Cardiac septum (tissue), 1 donor: ENCODE measurements at places on chromosomes 5 and 9.

DNA sequence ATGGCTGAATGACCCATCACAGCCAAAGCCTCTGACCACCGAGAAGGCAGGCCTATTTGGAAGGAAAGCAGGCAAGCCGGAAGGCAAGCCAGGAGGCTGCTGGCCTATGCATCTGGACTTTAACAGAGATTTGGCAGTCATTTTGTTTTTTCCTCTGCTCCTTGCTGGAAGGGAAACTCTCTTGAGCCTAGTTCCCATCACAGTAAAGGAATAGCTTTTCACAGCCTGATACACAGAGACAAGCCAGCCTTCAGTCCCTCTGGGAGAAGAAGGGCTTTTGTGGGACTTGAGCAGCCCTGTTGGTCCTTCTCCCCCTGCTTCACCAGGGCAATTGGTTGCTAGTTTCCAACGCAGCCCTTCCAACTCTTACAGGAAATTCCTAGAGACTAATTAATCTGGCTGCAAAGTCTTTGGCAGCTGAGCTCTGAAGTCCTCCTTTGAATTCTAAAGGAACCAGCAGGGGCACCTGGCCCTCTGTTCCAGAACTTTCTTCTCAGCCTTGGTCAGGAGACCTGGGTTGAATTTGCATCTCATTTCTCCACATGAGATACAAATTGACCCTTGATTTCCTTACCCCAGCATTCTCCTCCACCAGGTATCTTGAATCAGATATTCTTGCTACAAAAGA lies 157.3 kb upstream of the EPB41L4A start:
- DNase-seq = no peak

- DNase-seq = no peak
These were observed 96.4 kb downstream of the ACTL7B start for GRCh38 chr9:108759399-108759798.

DNA sequence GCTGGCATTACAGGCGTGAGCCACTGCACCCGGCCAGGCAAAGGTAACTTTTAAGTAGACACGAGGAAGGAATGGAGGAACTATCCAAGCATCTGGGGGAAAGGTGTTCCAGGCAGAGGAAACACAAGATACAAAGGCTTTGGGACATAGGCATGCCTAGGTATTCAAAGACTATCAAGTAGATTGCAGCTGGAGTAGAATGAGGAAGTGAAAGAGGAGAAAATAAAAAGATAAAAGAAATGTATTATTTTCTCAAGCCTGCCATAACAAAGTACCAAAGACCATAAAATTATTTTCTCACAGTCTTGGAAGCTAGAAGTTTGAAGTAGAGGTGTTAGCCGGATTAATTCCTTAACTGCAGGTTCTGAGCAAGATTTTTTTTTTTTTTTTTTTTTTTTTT lies 39.9 kb upstream of the GRIN3A start:
- DNase-seq = no peak

DNA sequence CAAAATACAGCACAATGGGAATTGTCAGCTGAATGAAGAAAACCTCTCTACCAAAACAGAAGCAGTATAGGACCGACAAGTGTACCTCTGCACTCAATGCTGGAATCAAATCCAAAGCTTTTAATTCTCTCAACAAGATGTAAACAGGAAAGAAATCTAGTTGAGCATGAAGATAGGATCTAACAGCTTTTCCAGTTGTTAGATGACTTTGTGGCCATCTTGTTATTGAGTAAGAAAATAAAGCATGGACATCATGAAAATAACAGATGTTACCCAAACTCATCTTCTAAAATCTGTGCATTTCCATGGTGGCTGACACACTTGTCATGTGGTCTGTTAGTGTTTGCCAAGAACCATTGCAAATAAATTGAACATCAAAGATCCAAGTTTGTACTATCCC lies 34.7 kb downstream of the SREK1 start:
- DNase-seq = no peak

GRCh38 chr5:95471487-95471886 lies 80.3 kb downstream of the FAM81B start:
- DNase-seq = no peak

- no peak for DNase-seq
These were observed 11.4 kb upstream of the CRHBP start for GRCh38 chr5:76941442-76941841.

DNA sequence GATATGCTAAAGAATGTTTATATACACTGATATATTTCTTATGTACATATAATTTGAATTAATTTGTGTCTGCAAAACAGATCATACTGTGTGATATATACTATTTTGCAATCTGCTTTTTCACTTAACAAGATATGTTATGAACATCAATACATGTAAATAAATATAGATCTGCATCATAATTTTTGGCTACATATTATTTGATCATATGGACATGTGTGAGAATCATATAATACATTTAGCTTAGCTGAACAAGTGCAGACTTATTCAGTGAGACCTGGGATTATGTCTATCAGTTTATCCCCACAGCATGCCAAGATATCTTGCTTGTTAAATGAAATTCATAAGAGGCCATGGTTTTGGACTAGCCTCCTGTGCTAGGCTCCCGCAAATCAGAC lies 474.3 kb downstream of the ARHGEF28 start:
- no peak for DNase-seq

GRCh38 chr5:149895416-149896345 lies 48.9 kb downstream of the PDE6A start:
- DNase-seq = no peak

DNA sequence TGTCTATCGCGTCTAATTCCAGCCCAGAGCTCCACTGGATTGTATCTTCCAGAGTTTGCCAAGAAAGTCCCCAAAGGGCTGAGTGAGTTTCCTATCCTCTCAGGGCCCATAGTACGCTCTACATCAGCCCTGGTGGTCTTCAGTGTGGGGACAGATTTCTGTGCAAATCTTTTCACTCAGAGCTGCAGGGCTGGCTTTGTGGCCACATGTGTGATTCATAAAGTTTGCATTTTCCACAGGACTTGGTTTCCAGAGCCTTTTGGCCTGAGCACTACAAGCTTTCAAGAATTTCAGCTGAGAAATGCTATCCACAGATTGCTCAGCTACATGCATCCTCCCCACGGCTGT lies 76.7 kb upstream of the CXCL14 start:
- no peak for DNase-seq

DNA sequence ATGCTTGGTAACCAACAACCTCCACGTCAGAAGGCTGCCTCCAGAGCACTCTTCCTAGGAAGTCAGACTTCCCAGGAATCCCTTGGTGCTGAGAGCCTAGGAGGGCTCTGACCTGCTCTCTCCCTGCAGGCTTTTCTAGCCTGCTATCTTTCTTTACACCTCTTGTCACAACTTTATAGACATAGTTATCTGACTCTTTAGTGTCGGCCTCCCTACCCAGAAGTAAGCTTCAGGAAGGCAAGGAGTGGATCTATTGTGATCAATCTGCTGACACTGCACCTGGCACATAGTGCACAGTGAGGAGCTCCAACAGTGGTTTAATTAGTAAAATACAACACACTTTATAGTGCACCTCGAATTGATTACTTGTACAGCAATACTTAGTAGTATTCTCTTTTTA lies 2.3 kb downstream of the AFAP1L1 start:
- DNase-seq = no peak

GRCh38 chr9:129828969-129829368 lies 5.0 kb upstream of the TOR1A start:
- DNase-seq = no peak

GRCh38 chr9:135320331-135320730 lies 159.3 kb upstream of the PPP1R26 start:
- DNase-seq = no peak

DNA sequence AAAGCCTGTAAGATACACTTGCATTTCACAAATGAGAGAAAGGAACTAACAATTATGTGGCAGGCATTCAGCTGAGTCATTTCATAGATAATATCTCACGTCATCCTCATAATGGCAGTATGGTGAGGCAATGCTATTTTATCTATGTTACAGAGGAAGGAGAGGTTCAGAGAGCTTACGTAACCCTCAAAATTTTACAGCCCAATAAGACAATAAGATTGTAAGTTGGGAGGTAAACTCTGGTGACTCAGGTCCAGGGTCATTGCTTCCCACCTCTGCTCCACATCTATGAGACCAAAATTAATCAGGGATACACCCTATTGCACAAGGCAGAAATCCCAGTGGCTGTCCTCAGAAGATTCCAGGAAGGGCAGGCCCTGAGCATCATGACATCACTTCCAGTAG lies 309.7 kb downstream of the NSG2 start:
- no peak for DNase-seq

DNA sequence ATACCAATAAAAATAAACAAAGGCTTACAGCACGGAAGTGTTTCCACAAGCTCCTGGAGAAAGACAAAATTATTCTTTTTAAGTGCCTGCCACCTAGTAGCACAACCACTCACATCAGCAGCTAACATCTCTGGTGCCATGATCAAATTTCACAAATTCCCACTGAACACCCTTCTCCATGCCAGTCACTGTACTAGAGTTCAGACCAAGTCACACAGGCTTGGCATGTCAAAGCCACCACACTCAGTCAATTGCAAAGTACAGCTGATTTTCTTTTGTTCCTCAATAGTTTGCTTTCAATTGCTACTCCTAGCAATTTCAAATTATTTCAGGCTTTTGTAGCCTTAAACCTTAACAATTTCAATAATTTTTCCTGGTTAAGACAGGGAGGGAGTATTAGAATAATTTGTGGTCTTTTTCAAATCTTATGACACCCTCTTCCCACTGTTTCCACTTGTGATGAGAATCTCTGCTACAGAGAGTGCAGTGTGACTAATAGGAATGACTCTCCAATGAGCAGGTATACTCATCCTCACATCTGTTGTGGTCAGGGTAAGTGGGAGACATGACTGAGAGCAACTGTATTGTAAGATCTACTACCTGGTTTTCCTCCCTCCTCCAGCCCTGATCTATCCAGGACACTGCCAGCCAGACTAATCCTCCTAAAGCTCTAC lies 46.2 kb downstream of the RNF145 start:
- no peak for DNase-seq

GRCh38 chr5:167608390-167609272 lies 682.8 kb upstream of the WWC1 start:
- no peak for DNase-seq

DNA sequence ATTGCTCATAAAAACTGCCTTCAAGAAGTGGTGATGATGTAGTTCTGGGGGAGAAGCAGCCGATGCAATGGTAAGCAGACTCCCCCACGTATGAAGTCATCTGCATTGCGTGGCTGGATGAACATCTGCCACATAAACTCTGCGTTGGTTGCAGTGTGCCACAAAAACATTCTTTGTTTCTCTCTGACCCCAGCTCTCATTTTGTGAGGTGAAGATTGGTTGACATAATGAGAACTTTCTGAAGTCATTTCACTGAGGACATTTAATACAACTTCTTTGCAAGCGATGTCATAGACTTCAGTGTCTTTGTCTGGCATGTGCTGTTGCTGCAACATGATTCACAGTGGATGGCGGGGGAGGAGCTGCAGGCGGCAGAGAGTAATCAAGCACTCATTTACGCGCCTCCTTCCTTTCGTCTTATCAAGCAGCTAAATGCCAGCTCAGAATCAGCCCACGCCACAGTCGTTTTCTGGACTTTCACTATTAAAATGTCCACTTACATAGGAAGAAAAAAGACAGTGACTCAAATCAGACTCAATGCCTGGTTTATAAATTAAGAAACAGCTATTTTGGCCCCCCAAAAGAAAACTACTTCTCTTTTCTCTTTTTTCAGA lies 91.5 kb upstream of the NFIL3 start:
- no peak for DNase-seq

DNA sequence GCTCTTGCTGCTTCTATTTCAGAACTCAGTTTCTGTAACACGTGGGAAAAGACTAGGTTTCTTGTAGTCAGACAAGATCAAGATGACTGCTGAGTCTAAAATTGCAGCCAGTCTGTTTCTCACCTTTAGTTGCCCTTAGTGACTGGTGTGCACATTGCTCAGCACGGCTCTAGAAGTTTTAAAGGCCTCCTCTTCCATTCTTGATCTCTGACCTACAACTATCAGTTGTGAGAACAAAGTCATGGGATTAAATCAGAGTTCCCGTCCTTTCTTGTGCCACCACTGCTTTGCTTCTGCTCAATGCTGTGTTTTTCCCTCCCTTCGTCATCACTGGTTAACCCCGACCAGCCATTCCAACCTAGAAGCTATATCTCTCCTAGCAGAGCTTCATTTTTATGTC lies 52.8 kb downstream of the GDA start:
- DNase-seq = no peak

DNA sequence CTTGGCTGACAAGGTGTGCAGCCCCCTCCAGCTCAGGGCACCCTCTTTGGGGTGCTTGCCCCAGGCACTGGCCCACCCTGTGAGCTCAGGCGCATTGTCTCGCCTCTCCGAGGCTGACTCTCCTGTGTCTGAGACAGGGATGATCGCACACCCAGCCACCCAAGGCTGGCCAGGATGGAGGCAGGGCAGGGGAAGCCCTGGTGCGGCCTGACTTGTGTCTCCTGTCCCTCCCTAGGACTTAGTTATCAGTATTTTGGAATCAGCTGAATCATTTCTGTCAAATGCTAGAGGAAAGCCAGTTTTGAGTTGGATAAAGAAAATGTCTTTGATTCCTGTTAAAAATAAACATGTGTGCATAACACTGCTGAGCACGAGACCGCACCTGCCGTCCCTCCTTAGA lies 2.5 kb upstream of the DBH start:
- DNase-seq = no peak

GRCh38 chr5:6712142-6712576 lies 1.1 kb upstream of the TENT4A start:
- DNase-seq = no peak

DNA sequence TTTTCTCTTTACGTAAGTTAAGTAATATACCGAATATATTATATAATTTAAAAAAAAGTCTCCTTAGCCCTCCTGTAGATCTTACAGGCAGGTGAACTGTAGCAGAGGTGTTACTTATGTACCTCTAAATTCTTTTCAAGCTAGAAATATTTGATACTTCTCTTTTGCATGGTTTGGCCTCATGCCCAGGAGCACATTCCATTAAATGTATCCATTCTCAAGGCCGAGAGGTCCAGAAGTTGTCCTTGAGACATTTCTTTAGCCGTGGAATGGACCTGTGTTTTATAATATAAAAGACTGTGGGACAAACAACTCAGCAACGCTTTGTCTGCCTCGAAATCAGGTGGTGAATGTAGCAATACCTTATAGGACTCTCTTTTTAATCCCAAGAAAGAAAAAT lies 184.5 kb downstream of the TRIO start:
- DNase-seq = no peak

GRCh38 chr5:149326611-149327010 lies 18.7 kb upstream of the GRPEL2 start:
- DNase-seq = no peak

- no peak for DNase-seq
These were observed 926.3 kb downstream of the TLE4 start for GRCh38 chr9:80498001-80498555.

DNA sequence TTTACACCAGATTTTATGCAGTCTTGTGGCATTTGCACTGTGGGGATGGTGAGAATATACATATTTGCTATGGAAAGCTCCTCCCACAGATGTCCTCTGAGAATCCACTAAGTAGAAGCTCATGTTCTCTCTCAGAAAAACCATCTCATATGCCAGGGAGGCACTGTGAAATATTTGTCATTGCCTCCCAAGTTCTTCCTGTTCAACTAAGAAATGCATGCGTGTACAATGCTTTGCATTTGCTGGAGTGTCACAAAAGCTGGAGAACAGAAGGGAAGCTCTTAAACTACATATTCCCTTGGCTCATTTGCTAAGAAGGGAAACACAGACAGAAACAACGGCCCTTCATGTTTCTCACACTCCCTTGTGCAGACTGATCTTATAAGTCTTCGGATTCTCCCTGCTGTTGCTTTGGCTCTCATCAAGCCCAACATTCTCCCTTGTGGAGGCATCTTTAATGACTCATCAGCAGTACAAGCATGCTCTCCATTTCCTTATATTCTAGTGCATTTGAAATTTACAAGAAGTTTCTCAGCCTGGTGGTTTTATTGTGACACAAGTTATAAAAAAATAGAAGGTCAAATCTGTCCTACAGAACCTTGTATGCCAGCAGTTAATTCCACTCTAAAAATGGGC lies 220.6 kb downstream of the TRIM36 start:
- no peak for DNase-seq
